ENCODE measurements at places on chromosomes 7 and 10. TPM values are rescaled to one million over a fixed set of nuclear protein-coding genes. Genes with fewer than 3 reads are reported as not detected.

Gene ANKRD61
- not detected for total RNA-seq

- ATAC-seq, result no peak
Observed at GRCh38 chr10:98417481-98417959, 2.5 kb upstream of the PYROXD2 start.

DNA sequence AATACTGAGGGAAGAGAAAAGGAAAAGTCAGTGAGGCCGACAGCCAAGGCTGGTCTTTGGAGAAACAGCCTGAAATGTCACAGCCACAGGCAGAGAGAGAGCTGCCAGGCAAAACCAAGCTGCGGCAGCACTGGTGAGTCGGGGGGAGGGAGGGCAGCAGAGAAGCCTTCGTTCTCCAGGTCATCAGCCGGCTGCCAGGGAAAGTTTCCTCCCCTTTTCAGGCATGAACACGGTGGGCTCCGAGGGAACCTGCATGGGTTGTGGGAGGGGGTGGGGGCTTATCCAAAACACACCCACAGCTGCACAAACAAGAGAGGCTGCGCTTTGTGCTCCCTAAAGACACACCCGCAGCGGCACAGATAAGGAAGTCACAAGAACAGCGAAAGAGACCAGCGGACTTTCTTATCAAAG lies 62.3 kb upstream of the NKX6-2 start:
- ATAC-seq, result no peak

DNA sequence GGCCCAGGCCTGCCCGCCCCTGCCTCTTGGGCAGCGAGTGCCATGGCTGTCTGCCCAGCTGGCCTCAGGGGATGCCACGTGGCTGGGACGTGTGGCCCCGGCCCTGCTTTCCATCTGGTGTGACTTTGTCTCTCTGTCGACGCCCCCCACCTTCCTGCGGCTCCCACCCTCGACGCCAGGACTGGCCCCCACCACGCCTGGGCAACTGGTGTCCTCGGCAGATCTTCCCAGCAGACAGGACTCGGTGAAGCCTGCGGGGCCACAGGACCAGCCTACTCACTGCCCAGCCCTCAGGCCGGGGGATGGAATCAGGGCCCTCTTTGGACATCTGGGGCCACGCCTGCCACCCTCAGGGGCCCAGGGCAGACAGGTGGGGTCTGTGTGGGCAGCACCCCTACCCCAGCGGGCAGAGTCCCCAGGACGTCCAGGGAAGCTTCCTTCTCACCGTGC lies 55.1 kb downstream of the UNCX start:
- no peak for ATAC-seq

DNA sequence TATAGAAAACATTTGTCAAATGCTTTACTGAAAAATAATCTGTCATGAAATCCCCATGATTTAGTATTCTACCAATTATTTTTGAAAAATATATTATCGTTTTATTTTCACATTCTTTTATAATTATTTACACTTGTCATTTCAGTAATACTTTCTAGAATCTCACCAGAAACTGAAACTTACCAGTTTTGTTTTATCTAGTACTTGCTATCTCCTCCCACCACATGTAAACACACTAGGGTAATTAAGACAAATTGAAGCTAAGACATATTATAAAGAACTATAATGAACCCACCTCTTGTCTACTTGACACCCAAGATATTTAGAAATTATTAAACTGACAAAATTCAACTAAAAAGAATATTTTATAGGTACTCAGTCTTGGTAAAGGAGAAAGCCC lies 51.5 kb upstream of the GRM3 start:
- no peak for ATAC-seq

DNA sequence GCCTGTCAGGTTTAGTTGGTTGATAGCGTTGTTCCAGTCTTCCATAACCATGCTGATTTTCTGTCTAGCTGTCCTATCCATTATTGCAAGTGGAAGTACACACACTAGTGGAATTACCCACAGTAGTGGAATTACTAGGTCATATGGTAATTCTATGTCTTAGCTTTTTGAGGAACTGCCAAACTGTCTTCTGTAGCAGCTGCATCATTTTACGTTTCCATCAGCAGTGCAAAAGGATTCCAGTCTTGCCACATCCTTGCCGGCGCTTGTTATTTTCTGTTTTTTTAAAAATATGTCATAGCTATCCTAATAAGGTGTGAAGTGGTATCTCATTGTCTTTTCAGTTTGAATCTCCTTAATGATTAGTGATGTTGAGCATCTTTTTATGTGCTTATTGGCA lies 17.2 kb upstream of the RHBDD2 start:
- ATAC-seq, result no peak

Gene FKBP6
- total RNA-seq, result not detected

DNA sequence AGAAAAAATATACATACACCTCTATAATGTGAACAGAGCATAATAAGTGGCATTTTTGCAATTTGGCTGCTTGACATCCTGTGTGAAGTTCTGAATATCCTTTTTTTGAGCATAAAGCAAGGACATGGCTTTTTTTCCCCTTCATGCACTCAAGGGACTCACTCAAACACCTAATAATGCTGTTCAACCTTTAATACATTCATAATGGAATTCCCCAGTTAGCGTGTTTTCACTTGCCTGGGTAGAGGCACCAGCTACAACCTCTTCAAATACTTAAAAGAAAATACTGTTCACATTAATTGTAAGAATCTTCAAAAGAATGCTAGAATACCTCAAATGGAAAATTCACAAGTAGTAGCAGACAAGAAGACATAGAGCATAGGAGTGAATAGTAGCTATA lies 316.8 kb downstream of the PCDH15 start:
- ATAC-seq, result no peak
